ENCODE measurements at places on chromosomes 16 and 17.

DNA sequence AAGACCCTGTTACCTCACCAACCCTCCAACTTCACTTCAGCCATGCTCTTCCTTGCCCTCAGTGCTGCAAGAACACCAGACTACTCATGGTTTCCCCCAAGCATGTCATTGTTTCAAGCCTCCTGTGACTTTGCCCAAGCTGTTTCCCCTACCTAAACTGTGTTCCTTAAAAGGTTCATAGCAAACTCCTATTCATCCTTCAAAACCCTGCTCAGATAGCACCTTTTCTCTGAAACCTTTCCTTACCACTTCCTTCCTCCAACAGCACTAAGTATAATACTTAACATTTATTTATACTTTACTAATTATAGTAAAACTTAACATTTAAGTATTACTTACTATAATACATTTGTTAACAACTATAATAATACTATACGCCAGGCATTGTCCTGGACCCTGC is 136.2 kb downstream of the CCT6B start:
- no peak for DNase-seq

- DNase-seq, result no peak
These were observed 9.0 kb upstream of the C16orf87 start for GRCh38 chr16:46839986-46840443.

DNA sequence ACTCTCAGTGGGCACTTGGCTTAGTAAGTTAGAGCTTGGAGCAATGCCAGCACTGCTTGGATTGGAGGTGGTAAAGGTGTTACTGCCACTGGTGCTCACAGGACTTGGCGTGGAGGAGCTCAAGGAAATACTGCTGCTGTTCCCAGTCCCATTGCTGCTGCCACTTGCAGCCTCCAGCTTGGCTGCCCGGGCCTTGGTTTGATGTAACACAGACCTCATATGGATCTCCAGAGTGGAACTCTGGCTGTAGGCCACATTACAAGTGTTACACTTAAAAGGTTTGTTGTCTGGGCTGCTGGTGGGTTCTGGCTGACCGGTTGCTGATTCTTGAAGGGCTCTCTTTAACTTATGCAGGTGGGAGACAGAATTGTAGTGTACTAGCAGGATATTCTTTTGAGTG is 250.3 kb downstream of the ZFHX3 start:
- DNase-seq, result no peak

GRCh38 chr16:75942351-75942750 is 216.1 kb upstream of the CPHXL start:
- DNase-seq, result no peak

DNA sequence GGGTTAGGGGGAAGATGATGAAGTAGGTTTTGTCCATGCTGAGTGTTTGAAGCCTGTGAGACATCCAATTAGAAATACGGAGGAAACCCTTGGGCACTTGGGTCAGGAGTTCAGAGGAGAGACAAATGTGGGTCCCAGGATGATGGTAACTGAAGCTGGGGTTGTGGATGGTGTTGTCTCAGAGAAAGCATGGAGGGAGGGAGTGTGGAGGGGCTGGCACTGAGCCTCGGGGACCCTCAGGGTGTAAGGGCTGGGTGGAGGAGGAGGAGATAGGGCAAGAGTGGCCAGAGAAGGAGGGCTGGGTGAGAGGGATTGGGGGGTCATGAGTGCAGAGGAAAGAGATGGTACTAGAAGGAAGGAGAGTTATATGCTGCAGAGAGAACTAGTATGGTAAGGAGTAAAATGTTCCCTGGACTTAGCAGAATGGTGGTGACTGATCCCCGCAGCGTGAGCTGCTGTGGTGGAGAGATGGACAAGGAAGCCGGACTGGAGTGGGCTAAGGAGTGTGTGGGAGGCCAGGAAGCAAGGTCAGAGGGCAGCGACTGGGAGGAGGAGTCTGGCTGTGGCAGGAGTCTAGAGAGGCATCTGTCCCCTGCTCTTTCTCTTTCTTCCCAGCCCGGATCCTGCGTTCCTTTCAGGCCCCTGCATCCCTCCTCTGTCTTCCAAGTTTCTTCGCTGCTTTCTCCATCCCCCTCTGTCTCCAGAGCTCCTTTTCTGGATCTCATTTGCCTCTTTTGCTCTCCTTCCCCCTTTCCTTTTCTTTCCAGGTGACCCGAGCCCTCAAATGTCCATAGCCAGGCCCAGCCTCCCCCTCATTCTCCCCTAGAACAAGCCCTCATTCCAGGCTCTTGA is 3.9 kb upstream of the COL1A1 start:
- peak; percentile 40 for DNase-seq

DNA sequence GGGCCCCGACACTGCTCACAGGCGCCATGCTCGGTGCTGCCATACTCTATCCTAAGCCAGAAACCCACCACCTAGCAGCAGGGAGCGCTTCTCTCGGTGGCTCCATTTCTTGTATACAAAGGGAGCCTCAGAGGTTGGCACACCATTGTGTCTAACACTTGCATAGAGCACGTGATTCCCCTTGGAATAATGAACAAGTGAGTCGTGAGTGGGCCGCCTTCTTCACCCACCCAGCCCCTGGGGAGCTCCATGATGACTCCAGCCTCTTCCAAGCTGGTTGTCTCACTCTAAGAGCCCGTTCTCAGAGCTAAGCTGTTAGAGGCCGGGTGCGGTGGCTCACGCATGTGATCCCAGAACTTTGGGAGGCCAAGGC is 82.3 kb upstream of the ZNF469 start:
- no peak for DNase-seq

DNA sequence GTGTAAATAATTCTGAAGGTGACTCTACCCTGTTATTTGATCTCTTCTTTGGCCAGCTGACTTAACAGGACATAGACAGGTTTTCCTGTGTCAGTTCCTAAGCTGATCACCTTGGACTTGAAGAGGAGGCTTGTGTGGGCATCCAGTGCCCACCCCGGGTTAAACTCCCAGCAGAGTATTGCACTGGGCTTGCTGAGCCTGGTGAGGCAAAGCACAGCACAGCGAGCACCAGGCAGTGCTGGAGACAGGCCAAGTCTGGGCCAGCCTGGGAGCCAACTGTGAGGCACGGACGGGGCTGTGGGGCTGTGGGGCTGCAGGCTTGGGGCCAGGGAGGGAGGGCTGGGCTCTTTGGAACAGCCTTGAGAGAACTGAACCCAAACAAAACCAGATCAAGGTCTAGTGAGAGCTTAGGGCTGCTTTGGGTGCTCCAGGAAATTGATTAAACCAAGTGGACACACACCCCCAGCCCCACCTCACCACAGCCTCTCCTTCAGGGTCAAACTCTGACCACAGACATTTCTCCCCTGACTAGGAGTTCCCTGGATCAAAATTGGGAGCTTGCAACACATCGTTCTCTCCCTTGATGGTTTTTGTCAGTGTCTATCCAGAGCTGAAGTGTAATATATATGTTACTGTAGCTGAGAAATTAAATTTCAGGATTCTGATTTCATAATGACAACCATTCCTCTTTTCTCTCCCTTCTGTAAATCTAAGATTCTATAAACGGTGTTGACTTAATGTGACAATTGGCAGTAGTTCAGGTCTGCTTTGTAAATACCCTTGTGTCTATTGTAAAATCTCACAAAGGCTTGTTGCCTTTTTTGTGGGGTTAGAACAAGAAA is 5.1 kb downstream of the STH start:
- peak; percentile 14 for DNase-seq

DNA sequence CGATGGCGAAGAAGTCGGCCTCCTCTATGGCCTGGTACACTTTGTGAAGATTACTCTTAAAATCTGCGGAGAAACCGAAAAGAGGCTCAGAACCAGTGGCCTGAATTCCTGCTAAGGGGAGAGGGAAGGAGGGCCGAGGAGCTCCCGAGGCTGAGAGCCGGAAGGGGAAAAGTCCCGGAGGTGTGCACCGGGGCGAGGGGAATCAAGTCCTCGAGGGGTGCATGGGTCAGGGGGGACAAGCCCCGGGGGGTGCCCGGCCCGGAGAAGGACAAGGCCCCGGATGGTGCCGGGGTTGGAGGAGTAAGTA is 495 bp downstream of the PARN start:
- no peak for DNase-seq

GRCh38 chr17:13957636-13958035 is 111.7 kb upstream of the COX10 start:
- peak; percentile 3 for DNase-seq

DNA sequence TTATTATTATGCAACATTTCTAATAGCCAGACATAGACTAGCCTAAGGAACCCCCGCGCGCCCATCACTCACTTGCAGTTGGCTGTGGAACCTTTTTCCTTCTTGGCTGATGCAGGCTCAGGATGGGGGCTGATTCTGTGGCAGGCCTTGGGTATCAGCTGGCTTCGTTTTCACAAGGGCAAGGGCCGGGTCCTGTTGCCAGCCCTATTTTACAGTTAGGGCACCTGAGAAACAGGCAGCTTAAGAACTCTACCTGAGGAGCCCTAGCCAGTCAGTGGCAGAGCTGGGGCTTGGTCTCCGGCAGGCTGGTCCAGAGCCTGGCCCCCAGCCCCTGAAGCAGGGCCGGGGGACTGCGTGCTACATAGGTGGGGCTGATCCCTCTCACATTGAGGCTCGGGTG is 28.7 kb downstream of the ADGRG5 start:
- no peak for DNase-seq

DNA sequence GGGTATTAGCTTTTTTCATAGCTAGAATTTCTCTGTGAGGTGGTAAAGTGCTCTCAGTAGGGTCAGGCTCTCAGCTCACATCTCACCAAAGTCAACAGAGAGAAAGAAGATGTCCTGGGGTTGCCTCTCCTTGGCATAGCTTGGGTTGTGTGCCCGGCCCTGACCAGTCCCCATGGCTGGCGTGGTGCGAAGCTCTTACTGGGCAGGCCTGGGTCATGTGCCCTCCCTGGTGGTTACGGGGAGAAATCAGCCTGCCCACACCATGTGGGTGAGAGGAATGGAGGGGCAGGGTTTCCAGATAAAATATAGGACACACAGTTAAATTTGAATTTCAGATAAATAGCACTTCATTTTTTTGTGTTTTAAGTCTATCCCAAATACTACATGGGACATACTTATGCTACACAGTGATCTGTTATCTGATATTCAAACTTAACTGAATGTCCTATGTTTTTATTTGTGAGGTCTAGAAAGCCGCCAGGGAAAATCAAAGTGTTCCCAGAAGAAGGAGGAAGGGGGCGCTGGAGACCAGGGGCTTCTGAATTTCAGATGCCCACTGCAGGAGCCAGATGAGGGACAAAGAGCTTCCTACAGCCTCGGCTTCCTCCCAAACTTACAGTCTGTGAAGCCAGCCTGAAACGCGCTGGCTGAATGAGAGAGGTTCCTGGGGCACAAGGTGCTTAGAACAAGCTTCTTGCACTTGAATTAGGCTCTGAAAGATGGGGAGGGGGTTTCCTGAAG is 45.4 kb downstream of the NKD1 start:
- no peak for DNase-seq

- DNase-seq, result peak; percentile 15
These were observed 23.1 kb downstream of the ATP2C2 start for GRCh38 chr16:84391151-84392030.

GRCh38 chr17:79799538-79800324 is 2.9 kb upstream of the CBX8 start:
- DNase-seq, result no peak

DNA sequence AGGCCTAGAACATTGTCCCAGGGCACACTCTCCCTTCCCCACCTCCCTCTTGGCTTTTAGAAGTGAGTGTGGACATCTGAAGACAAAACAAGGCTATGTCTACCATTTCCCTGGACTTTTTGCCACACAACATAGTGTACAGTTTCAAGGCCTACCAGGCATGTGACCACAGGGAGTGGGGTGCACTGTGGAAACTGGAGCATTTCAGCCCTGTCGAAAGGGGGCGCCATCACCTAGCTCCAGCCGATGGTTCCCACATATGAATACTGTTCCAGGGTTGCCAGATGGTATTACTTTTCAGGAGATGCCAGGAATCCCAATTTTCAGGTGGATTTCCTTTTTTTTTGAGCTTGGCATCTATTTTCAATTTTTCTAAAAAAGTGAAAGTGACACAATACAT is 140.7 kb downstream of the KATNIP start:
- no peak for DNase-seq

DNA sequence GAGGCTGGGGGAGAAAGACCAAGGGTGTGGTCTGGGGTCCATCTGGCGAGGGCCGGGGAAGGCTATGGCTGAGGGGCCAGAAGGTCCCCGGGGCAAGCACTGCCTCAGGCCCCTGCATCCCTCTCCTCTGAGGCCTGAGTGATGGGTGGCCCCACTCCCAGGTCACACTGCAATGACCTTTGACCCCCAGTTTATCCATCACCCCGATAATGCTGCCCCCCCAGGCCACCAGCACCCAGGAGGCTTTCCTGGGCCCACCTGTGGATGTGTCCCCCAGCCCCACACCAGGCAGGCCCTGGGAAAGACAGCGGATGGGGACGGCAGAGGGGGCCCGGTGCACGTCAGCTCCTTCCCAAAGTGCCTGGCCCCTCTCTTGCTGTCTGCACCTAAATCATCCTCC is 22.5 kb upstream of the CACNA1H start:
- DNase-seq, result no peak

DNA sequence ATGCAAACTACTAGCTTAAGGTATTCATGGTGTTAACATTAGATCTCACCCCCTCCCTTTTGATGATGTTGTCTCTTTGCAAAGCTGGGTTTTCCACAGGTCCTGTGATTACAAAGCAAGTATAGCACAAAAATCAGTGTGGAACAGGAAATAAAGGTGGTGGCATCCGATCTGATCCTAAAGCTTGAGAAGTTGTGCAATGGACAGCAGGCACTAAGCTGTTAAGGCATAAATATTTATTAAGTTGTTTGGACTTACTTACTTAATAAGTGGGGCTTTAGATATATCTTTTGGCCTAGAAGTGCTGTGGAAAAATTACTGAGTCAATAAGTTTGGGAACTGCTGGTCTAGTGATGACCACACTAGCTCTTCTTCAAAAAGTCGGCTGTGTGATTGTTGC is 5.0 kb downstream of the GLP2R start:
- DNase-seq, result no peak

DNA sequence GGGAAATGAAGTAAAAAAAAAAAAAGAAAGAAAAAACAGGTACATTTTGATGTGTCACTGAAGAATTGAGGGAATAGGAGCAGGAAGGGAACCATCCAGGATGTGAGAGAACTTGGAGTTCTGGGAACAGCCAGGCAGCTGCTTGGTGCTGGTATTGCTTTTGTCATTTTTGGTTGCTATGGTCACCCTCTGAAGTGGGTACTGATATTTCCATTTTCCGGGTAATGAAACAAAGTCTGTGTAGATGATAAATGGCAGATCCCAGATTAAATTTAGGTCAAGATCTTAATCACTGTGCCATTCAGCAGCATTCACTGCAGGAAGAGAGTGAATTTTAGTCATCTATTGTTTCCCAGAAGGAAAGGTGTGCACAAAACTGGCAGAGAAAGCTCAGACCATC is 93.6 kb downstream of the ABCA8 start:
- DNase-seq, result no peak

- DNase-seq, result no peak
These were observed 3.1 kb downstream of the MFAP4 start for GRCh38 chr17:19383681-19384470.

GRCh38 chr16:5604770-5605169 is 507.2 kb upstream of the EEF2KMT start:
- DNase-seq, result no peak

GRCh38 chr17:46026166-46027047 is 27.4 kb downstream of the STH start:
- DNase-seq, result no peak

DNA sequence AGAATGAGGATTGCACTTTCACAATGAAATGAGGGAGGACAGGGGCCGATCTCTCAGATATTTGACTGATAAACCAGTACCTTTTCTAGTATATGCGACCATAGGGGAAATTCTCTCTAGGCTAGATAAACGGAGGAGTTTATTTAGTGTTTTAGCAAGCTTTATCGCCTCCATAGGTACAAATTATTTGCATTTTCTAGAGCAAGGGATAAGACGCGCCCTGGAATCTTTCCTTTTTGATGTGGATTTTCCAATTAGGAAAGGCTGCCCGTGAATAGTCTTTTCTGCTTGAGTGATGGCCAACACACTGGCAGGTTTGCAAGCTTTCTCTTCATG is 351 bp upstream of the GDPD1 start:
- no peak for DNase-seq

Measured in astrocyte (in vitro differentiated cells and primary cell).